ENCODE measurements at places on chromosomes 2 and 18.

DNA sequence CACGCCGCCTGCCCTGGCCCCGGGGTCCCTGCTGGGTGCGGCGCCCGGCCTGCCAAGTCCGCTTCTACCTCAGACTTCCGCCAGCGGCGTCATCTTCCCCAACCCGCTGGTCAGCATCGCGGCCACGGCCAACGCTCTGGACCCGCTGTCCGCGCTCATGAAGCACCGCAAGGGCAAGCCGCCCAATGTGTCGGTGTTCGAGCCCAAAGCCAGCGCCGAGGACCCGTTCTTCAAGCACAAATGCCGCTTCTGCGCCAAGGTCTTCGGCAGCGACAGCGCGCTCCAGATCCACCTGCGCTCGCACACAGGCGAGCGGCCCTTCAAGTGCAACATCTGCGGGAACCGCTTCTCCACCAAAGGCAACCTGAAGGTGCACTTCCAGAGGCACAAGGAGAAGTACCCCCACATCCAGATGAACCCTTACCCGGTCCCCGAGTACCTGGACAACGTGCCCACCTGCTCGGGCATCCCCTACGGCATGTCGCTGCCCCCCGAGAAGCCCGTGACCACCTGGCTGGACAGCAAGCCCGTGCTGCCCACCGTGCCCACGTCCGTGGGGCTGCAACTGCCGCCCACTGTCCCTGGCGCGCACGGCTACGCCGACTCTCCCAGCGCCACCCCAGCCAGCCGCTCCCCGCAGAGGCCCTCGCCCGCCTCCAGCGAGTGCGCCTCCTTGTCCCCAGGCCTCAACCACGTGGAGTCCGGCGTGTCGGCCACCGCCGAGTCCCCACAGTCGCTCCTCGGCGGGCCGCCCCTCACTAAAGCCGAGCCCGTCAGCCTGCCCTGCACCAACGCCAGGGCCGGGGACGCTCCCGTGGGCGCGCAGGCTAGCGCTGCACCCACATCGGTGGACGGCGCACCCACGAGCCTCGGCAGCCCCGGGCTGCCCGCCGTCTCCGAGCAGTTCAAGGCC lies 13.7 kb downstream of the SALL3 start:
- DNase-seq, result no peak

DNA sequence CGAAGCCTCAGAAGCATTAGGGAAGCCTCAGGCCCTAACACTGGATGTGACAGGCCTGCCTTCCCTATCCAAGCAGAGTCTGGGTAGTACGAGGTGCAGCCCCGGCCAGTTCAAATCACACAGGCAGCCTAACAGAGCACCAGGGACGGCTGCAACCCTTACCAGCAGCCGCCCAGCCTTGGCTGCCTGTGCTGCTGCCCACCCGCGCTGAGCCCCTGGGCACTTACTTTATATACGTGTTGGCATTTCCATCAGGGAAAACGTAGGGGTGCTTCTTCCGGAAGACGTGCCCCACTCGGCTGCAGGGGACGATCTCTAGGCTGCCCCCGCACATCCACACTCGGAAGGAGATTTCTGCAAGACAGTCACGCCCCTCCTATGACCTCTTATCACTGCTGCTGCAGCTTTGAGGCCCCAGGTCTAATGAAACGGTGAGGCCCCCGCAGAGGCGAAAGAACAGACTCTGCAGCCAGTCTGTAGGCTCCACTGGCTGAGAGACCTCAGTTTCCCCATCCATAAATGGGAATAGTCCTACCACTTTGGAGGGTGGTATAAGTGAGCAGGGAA lies 124.7 kb upstream of the CAPN13 start:
- no peak for DNase-seq

- DNase-seq, result no peak
These were observed 143.5 kb downstream of the TGIF1 start for GRCh38 chr18:3593381-3593903.

- DNase-seq, result no peak
These were observed 6.2 kb downstream of the GLI2 start for GRCh38 chr2:120741571-120742561.

GRCh38 chr18:35041815-35042387 lies 688 bp downstream of the MAPRE2 start:
- DNase-seq, result no peak

- no peak for DNase-seq
These were observed 67.0 kb upstream of the LYPD6B start for GRCh38 chr2:148971547-148971946.

- no peak for DNase-seq
These were observed 56.5 kb upstream of the CWC22 start for GRCh38 chr2:180063494-180064092.

GRCh38 chr2:38806015-38806732 lies 28.2 kb downstream of the GEMIN6 start:
- DNase-seq, result no peak

- DNase-seq, result no peak
These were observed 123.5 kb downstream of the LAMA3 start for GRCh38 chr18:23812546-23813440.

- no peak for DNase-seq
These were observed 208.4 kb downstream of the DYSF start for GRCh38 chr2:71661782-71662181.

GRCh38 chr2:179129574-179130238 lies 79.8 kb upstream of the CCDC141 start:
- no peak for DNase-seq

DNA sequence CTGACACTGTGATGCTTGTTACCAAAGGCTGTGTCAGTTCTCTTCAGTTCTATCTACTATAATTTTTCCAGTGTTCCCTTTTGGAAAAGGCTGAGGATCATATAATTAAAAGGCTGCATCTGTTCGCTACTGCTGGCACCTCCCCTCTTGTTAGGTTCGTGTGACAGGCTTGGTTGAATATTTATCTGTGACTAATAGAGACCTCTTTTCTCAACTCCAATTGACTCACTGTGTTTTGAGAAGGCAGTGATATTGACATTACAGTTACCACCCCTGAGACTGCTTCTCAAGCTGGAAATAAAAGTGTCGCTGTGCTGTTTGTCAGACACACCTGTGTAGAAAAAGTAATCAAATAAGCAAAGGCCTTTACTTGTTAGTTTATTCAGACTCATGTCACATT lies 205.5 kb upstream of the KCNH7 start:
- no peak for DNase-seq

DNA sequence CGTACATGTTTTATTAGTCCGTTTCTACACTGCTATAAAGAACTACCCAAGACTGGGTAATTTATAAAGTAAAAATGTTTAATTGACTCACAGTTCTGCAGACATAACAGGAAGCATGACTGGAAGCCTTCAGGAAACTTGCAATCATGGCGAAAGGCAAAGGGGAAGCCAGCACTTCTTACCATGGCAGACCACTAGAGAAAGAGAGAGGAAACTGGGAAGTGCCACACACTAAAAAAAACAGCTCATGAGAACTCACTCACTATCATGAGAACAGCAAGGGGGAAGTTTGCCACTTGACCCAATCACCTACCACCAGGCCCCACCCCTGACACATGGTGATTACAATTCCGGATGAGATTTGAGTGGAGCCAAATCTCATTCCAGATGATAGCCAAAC lies 466.2 kb downstream of the IRS1 start:
- no peak for DNase-seq

DNA sequence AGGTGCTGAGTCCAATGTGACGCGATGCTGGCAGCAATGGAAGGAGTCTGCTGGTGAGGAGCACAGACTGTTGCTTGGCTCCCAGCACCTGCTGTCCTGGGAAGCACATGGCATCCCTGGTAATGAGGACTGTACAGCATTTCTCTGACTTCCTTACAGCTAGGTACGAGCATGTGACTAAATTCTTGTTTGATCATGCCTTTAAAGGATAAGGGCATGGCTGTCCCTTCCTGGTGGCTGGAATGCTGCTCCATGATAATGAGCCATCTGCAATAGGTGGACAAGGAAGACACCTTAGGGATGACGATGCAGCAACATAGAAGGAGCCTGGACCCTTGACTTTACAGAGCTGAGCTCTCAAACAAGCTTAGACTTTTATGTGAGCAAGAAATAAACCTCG lies 278.0 kb upstream of the SPRED2 start:
- DNase-seq, result no peak

- no peak for DNase-seq
These were observed 443.7 kb upstream of the SPRED2 start for GRCh38 chr2:65876114-65876513.

DNA sequence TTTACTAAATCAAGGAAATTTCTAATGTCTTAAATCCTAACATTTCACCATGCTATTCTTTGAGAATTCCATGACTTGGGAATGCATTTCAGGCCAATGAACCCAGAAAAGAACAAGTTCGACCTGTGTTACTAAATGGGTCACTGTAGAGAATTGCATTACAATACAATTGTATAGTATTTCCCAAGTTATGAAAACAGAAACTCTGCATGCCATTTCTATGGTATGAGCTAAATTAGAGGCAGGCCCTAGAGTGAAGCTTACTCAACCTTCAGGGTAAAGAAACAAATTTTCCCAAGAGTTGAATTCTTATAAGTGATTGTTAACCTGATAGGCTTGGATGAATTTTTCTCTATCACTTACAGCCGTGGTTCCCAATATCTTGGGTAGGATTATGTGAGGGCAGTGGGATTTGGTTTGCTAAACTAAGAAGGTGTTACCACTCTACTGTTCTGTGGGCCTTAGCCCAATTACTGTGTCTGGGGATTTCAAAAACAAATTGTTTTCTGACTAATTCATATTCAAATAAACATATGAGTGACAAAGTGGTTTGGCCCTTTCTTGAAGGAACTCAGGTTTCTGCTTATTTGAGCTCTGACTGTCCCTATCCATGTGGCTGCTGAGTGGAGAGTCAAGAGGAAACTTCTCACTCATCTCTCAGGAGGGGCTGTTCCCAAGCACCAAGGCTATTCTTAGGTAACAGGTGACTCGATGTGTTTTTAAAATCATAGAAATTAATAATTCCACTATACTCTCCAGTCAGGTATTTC lies 11.2 kb upstream of the SERPINB7 start:
- DNase-seq, result no peak

- no peak for DNase-seq
These were observed 424.9 kb upstream of the UBE2E3 start for GRCh38 chr2:180555391-180555965.
